ENCODE measurements at places on chromosomes 2 and 18. TPM values are rescaled to one million over a fixed set of nuclear protein-coding genes. Genes with fewer than 3 reads are reported as not detected.
A peak's percentile ranks its signal among the peaks of the same experiment; 100 is the strongest.

GRCh38 chr2:112085916-112086669 is 31.0 kb downstream of the TMEM87B start:
- DNase-seq = peak; percentile 24

The SP9 gene
- not detected for total RNA-seq

DNA sequence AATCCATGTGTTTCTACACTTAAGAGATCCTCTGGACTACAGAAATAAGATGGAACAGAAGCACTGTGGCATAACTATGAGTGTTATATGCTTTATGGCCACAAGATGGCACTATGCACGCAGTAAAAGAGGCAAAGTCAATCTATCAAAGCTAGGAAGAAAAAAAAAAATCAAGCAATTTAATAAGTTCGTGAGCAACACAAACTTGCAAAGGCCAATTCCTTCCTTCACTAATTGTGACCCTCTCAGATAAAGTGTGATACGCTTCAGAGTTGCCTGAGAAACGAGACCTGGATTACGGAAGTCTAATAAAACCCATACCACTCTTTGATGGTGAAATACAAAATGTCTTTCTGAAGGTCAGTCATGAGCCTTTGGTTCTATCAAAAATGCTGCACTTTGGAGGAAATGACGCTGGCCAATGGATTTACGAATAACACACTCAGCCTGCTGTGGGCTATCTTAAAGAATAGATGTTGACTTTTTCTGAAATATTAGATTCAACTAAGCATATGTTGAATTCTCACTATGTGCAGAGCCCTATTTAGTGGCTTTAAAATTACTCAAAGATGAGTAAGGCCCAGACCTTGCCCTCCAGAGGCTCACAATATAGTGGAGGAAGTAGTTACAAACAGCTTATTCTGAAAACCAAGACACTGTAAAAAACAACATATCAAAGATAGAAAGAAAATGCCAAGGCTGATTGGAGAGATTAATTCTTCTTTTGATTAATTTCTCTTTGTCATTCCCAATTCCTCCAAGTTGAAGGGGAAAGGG is 35.5 kb upstream of the TTR start:
- peak; percentile 84 for DNase-seq

- no peak for DNase-seq
Measured at GRCh38 chr2:240611601-240612210, 13.6 kb upstream of the GPR35 start.

- no peak for DNase-seq
Measured at GRCh38 chr2:183597841-183598240, 473.6 kb downstream of the NUP35 start.

The HOXD9 gene
- not detected for total RNA-seq

- DNase-seq = peak; percentile 96
Measured at GRCh38 chr2:108637304-108637669, 82.0 kb upstream of the RANBP2 start.

The FLACC1 gene
- 1.2 TPM for total RNA-seq

DNA sequence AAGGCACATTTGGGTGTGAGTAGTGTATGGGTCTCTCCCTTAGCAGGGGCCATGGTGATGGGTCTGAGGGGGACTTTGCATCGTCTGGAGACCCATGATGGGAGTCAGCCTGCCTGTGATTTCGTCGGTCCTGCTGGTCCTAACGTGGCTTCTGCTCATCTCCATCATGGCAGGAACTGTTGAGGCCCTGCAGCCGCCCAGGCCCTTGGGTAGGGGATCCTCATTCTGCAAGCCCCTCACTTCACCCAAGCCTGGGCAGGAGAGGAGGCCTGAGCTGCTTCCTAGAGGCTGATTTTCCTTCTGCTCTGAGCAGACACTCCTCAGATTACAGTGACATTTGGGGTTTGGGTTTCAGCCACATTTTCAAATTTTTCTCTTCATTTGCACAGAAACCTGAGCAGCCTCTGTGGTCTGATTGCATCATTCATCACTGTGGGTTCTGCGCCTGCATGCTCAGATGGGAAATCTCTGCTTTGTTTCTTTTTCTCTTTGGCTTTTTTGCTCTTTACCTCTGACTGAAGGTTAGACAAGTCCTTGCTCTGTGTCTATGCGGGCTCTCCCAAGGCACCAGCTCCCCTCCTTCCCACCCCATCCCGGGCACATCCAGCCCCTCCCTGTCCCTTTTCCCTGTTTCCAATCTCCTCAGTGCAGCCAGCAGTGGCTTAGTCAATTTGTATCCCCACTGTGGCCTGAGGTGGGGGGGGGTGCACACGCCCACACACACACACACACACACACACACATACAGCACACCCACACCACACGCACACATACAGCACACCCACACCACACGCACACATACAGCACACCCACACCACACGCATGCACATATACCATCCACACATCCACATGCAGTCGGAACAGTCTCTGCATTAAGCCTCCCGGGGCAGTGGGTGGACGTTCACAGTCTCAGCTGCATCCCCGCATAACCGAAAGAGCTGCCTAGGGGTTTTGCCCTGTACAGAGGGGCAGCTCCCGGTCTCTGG is 305.4 kb upstream of the HS6ST1 start:
- DNase-seq = peak; percentile 91

Data from fibroblast of the aortic adventitia (primary cell).